ENCODE measurements at places on chromosomes 4 and X.

- DNase-seq: no peak
Measured at GRCh38 chr4:87026800-87027495, 92.1 kb downstream of the AFF1 start.

DNA sequence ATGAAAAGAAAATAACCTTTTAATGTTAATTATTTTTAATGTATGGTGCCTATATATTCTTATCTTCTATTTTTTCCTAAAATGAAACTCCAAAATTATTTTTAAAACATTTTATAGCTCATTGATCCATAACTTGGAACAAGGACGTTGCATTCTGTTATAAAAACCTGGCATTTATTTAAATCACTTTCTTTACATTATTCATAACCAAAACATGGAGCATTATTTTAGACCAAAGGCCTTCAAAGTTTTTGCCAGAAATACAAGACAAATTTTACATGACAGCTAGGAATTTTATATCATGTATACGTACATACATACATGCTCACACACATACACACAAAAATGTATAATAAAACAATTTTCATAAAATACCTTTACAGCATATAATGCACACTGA is 259.8 kb downstream of the QDPR start:
- DNase-seq: no peak

DNA sequence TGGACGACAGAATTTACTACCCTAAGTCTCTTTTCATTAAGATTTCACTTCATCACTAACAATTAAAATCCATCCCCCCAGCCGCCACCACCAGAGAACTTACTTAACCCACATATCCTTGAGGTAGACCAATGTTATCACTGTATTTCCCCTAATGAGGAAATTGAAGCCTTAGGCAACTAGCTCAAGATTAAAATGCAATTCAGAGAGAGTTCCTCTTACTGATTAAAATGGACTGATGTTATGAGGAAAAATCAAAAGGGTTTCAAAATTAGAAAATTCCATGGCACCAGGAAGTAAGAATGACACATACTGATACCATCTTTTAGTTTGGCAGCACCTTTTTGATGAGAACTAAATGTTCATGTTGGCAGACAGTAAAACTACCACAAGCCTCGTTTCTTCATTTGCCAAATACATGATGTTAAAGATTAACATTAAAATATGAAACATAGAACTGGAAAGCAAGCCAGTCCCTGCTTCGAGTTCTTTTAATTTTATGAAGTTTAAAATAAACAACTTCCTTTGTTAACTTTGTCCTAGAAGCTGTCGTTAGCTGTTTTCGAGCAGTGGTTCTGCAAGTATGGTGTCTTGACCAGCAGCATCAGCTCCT is 69.3 kb upstream of the CCDC160 start:
- no peak for DNase-seq

GRCh38 chr4:20464381-20464780 is 212.7 kb downstream of the SLIT2 start:
- no peak for DNase-seq
